AML-193 (cell line): ENCODE measurements at places on chromosomes 5 and 9.

- no peak for DNase-seq
These were observed 24.2 kb downstream of the PPIC start for GRCh38 chr5:123012321-123012720.

- no peak for DNase-seq
These were observed 28.4 kb downstream of the QRFP start for GRCh38 chr9:130868230-130868629.

DNA sequence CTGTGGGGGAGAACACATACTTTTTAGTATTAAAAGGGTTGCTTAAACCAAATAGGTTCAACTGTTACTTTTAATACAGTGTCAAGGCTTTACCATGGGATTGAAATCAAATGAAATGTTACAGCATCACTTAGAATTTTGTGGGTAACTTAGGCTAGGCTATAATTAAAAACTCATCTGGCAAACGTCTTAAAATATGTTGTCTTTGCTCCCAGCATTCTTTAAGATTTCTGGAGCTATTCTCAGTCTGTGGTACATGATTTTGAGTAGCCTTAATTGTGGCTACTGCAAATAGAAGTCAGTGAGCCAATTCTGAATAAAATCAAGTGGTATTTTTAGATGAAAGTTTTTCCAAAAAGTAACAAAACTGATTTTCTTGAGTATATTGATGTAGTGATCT is 30.7 kb downstream of the UHRF2 start:
- DNase-seq: no peak

- no peak for DNase-seq
These were observed 21.7 kb downstream of the SKIC3 start for GRCh38 chr5:95533106-95533505.
